Spinal cord (tissue), 10 donors: ENCODE measurements at places on chromosomes 1 and 21.

DNA sequence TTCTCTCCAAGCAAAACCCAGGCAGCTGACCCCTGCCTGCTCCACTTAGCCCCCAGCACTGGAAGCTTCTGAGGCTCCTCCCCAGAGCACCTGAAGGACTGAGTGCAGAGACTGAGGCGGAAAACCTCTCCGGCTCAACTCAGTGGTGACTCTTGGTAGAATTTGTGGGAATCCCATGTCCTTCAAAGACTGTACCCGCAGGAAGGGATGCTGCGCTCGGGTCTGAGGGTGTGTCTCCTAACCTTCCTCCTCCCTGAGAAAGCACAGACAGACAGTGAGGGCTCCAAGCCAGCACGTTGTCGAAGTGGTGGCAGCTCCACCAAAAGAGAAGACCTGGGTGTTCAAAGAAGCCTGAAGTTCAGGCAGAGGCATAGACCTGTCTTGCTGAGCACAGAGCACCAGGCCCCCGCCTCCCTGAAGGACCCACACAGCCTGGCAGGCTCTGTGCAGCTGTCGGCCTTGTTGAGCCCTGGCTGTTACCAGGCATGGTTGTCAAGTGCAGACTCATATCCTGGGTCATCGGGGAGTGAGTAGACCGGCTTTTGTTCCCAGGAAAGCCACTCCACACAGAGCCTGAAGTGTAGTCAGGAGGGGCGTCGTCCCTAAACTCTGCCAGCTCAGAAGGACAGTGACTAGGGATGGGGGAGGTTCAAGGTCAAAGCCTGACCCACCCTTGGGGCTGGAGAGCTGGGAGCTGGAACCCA lies 36.7 kb downstream of the CSMD2 start:
- DNase-seq, result no peak

- no peak for DNase-seq
These were observed 19.2 kb upstream of the EDEM3 start for GRCh38 chr1:184773762-184774320.

DNA sequence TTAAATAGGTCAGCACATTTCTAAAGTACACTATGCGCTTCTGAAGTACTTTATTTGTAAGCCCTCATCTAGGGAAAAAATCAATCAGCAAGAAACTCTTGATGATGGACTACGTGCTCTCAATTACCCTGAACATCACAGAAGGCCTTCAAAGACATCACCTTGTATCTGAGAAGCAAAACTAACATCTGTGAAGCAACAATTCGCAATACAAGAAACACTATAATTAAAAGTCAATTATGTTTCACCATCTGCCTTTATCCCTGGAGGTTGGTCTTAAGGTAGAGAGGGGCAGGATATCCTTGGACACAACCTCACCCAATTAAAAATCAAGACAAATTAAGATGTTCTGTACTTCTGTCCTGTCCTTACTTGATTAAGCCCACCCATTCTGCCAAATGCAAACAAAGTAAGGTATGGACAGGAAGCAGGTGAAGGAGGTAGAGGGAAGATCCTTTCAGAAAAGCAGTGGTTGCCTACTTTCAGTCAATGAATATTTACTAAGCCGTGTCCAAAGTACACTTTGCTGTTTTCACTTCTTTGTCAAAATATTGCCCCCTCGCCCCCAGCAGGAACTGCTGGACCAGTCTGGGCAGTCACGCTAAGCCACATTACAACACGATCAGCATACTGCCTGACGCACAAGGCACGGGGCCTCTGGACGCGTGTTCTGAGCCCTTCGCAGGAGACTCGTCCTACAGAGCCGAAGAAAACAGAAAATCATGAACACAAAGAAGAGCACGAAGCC lies 887 bp downstream of the SLC19A2 start:
- no peak for DNase-seq

GRCh38 chr1:175154629-175155472 lies 37.7 kb downstream of the KIAA0040 start:
- no peak for DNase-seq

- DNase-seq, result no peak
These were observed 61.3 kb downstream of the OVGP1 start for GRCh38 chr1:111366256-111366655.

GRCh38 chr1:3650248-3651025 lies 534 bp upstream of the WRAP73 start:
- no peak for DNase-seq

- no peak for DNase-seq
These were observed 78.1 kb upstream of the ZNF644 start for GRCh38 chr1:91099746-91100621.

- no peak for DNase-seq
These were observed 84.5 kb downstream of the POU2F1 start for GRCh38 chr1:167305059-167305705.

DNA sequence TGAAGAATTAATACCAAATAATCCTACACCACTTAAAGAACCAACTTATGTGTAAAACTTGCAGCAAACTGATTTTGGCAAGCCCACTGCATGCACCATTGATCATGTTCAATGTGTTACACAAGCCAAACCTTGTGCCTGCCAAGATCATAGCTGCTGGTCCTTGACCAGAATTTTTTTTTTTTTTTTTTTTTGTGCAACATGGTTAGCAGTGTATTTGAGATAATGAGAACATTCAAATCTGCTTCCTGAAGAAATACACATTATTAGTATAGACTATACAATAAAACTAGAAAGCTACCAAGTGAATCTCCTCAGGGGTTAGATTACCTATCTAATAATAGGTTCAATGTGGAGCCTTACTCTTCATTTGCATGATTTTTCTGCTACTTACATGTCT lies 421.0 kb downstream of the MRPL39 start:
- DNase-seq, result no peak

DNA sequence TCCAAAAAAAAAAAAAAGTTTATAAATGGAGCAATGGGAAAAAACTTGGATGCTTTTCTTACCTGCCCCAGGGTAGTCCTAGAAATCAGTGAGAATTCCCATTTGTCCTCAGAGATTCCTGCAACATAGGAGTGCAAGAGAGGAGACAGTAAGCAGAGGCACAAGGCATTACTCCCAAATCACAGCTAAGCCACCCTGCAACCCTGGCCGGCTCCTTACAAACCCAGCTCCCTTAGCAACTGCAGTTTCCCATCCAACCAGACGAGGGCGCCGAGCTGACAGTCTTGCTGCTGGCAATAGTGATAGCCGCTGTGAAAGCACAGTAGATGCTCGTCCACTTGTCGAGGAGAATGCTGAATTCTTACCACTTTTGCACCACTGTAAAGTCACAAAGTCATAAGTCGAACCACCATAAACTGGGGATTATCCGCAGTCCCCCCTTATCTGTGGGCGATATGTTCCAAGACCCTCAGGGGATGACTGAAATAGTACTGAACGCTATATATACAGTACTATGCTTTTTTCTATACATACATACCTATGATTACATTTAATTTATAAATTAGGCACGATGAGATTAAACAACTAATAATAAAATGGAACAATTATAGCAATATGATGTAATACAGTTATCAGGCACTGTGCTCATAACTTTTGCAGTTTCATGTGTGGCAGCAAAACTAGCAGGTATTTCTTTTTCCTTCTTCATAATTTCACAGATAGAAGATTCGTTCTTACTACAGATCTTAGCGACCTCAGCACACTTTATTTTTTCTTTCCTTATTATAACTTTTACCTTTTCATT lies 6.0 kb upstream of the PITHD1 start:
- peak; percentile 76 for DNase-seq

GRCh38 chr1:219542828-219543518 lies 69.9 kb downstream of the ZC3H11B start:
- DNase-seq, result no peak

DNA sequence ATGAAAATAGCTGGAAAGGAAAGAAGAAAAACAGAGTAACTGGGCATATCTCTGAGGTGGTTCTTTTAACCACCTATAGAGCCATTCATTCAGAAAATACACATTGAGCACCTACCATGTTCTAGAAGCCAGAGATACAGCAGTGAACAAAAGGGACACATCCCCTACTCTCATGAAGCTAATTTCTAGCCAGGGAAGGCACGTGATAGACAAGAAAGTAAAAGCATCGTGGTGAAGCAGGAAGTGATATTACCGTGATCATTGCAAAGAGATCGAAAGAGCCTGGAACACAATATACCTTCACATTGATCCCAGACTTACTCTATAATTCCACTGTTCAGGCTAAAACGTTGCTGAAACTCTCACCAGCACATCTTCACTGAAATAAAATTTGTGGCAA lies 76.0 kb downstream of the TIAM1 start:
- DNase-seq, result no peak

GRCh38 chr1:93746021-93746812 lies 64.6 kb upstream of the BCAR3 start:
- DNase-seq, result no peak

GRCh38 chr1:23837908-23838307 lies 12.7 kb upstream of the HMGCL start:
- no peak for DNase-seq

- DNase-seq, result no peak
These were observed 6.0 kb upstream of the AGO1 start for GRCh38 chr1:35876988-35877387.

DNA sequence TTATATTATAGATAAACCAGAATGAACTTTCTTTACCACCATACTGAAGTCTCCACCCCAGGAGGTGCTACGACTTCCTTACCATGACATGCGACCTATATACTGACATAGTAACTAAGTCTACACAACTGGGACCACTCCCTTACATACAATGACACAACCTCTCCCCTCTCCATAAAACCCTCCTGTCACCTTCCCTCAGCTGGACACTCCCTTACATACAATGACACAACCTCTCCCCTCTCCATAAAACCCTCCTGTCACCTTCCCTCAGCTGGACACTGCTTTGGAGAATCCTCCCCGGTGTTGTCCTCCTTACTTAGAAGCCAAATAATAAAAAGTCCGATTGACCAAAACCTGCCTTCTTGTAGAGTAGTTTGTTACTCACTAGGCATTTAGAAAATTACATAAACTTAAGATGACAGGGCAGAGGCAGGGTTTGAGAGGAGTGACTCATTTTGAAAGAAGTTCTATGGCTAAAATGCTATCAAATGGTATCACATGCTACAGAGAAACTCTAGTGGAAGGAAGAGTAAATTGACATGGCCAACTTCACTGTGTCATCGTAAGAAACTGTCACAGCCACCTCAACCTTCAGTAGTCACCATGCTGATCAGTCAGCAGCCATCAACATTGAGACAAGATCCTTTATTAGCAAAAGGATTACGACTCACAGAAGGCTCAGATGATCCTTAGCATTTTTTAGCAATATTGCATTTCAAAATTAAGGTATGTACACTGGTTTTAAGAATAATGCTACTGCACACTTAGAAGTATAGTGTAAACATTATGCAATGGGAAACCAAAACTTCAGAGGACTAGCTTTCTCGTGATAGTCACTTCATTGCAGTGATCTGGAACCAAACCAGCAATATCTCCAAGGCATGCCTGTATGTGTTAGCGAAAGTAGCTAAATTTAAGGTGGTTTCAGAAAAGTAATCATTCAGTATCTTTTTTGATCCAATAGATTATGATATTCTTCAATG lies 56.4 kb downstream of the AHCTF1 start:
- DNase-seq, result no peak

DNA sequence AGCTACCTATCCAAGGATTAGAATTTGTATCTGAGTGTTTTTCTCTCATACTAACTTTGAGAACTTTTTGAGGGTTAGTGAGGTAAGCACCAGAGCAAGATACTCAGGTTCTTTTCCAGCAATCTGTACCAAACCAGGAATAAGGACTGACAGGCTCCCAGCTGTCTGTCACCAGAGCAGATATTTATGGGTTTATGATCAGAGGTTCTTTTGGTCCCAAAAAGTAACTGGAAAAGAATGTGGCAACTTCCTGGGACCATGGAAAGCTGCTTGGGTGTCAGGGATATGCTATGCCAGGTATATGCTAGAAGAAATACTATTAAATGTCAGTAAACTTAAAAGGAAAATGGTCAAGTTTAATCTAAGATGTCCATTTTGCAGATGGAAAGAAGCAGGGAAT lies 75.7 kb upstream of the ZNF326 start:
- DNase-seq, result no peak

GRCh38 chr1:116390195-116390594 lies 17.2 kb downstream of the ATP1A1 start:
- DNase-seq, result no peak

DNA sequence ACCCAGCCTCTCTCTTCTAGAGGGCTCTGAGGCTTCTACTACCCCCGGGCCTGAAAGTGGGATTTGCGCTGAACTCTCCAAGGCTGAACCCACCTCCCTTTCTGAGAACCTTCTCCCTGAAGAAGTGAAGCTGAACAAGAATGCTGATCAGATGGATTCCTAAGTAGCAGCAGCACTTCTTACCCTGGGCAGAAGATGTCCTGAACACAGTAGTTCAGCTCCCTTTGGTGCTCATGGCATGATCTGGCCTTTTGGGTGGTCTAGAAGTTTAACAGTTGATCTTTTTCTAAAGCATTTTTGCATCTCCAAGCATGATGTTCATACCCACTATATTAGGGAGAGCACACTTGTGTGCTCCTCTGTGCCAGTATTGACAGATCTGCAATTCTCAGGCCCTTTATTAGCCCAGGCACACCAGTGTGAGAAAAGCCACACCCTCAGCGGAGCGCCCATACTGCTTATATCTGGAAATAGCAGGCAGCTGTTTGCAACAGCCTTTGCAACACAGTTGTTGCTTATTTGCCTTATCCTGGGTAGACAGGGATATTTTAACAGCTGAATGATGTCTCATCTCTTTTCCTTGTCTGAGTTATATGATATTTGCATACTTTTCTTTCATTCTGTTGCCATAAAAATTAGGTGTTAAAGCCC lies 34.2 kb downstream of the CNN3 start:
- DNase-seq, result no peak

- no peak for DNase-seq
These were observed 2.3 kb downstream of the LDLRAD2 start for GRCh38 chr1:21814241-21814918.

- DNase-seq, result no peak
These were observed 13.7 kb upstream of the SLC44A3 start for GRCh38 chr1:94806441-94806871.

GRCh38 chr1:20301463-20302107 lies 10.9 kb downstream of the VWA5B1 start:
- no peak for DNase-seq

DNA sequence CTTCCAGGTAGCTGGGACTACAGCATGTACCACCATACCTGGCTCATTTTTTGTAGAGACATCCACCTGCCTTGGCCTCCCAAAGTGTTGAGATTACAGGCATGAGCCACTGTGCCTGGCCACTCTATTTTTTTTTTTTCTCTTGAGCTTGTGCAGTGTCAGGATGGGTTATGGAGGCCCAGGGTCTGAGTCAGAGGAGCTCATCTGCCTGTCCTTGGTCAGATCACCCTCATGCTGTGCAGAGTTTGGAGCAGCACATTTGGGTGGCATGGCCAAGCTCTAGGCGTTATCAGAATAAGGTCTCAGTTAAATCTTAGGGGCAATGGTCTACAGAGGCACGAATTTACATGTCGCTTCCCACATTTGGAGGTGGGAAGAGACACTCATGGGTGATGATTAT lies 16.9 kb downstream of the METTL13 start:
- DNase-seq, result no peak

- no peak for DNase-seq
These were observed 169.7 kb downstream of the TOMM20 start for GRCh38 chr1:234958706-234959657.
